Suprapubic skin (tissue), 4 donors: ENCODE measurements at places on chromosomes 6 and 20. TPM values are rescaled to one million over a fixed set of nuclear protein-coding genes. Genes with fewer than 3 reads are reported as not detected.
A peak's percentile ranks its signal among the peaks of the same experiment; 100 is the strongest.

SLC22A2 gene
- not detected for total RNA-seq

DNA sequence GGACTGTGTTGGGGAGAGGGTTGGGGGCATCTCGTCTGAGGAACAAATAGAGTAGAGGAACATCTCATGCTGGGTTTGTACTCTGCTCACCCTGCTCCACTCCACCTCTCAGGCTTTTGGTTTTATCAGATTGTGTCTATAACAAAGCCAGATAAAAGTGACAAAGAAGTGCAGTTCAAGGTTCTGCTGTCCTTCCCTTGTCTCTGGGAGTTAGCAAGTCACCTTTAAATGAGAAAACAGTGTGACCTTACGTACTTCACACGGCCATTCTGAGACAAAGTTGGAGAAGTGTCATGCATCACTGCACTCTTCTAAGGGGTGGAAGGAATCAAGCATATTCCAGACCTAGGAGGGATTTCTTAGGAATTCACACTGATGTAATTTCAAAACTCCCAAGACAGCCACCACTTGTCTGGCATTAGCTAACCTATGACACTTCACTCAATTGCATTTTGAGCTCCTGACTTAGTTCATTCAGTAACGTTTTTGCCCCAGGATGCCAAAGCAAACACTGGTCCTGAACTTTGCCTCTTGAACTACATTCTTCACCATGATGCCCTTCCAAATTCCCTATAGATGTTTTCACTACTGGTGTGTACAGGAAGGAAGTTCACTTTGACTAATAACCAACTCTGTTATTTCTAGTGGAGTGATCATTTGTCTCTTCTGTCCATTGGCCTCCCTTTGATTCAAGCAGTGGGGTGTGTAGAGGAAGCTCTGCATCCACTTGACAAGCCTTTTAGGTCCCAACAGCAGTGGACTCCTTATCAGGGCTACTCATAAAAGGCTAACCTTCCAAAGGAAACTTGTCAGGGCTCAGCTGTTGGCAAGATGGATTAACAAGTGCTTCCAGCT, 647.6 kb upstream of the FLRT3 start:
- H3K36me3 ChIP-seq: no peaks in the 10 kb centered on the region
- no peaks in the 10 kb centered on the region for H3K27me3 ChIP-seq
- no peak overlapping the region for H3K27ac ChIP-seq
- no peak overlapping the region for H3K4me3 ChIP-seq
- no peaks in the 10 kb centered on the region for H3K4me1 ChIP-seq

GRCh38 chr20:35191419-35192117, 19.7 kb downstream of the PROCR start:
- no peak overlapping the region for H3K27ac ChIP-seq
- H3K36me3 ChIP-seq: no peaks in the 10 kb centered on the region
- DNase-seq: no peak
- no peaks in the 10 kb centered on the region for H3K27me3 ChIP-seq
- H3K4me1 ChIP-seq: no peaks in the 10 kb centered on the region

DNA sequence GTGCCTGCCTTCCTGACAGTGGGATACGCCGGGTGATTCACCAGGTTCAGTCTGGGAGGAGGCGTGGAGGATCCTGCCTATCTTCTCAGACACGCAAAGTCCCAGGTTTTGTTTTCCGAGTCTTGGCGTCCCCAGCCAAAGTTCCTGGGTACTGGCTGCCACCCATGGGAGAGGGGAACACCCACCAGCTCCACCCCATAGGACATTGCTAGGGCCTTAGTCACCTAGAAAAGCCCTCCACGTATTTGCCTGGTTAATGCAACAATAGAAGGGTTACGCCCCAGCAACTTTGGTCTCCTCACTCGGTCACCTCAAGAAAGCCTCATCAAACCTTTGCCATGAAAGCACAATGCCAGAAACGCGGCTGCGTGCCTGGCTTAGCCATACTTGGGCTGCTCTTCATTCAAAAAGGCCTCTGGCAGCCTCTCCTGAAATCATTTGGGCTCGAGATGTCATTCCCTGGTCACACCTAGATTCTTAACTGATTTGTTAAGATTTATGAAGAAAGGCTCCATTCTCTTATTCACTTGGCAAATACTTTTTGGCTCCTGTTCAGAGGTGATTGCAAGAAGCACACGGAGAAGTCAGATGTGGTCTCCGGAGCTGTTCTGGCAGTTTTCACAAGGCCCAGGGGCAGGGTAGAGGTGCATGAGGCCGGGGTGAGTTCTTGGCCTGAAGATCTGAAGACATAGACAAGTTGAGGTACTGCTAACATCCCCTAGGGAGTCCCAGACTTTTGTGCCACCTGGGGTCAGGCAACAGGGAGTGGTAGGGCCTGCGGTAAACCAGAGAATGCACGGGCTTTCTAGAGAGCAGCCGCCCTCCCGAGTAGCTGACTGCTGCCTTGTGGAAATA, 35.5 kb upstream of the ZNF133 start:
- H3K4me1 ChIP-seq: no peaks in the 10 kb centered on the region
- DNase-seq: no peak
- no peak overlapping the region for H3K4me3 ChIP-seq
- no peaks in the 10 kb centered on the region for H3K27me3 ChIP-seq

DNA sequence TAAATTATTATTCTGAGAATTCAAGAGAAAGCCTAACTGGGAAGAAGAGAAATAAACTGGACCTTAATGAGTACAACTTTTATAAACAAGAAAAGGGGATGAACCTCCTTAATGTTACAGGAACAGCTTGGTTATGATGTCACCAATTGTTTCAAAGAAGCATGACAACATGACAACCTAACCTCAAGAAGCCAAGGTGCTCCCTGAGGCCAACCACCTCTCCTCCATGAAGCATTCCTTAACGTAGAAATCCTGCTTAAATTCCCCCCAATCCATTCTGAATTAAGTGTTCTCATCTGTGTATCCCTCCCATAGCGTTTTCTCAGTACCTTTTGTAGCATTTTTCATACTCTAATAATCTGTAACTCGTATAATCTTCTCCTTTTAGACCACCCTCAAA, 1.7 kb downstream of the HBS1L start:
- peaks cover 25% of the 10 kb centered on the region for H3K4me1 ChIP-seq
- no peak for DNase-seq
- no peaks in the 10 kb centered on the region for H3K27me3 ChIP-seq
- peaks cover 12% of the 10 kb centered on the region for H3K36me3 ChIP-seq
- H3K4me3 ChIP-seq: peak overlapping the region; percentile 92
- no peak overlapping the region for H3K27ac ChIP-seq

- H3K4me1 ChIP-seq: peaks cover 34% of the 10 kb centered on the region
- no peaks in the 10 kb centered on the region for H3K36me3 ChIP-seq
Measured at GRCh38 chr6:147507162-147508041, 1.1 kb upstream of the SAMD5 start.

DNA sequence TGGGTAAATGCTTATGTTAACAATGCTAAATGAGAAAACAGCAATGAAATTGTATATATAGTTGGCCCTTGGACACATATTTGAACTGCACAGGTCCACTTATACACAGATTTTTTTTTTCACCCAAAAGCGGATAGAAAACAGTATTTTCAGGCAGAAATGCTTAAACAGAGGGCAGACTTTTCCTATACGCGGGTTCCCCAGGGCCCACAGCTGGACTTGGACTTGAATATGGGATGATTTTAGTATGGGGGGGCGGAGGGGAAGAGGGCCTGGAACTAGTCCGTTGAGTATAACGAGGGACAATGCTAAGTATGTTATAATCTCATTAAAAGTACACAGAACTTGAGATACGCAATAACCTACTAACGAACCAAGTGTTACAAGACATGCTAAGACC, 1.1 kb upstream of the PRSS35 start:
- no peak overlapping the region for H3K27ac ChIP-seq
- DNase-seq: no peak
- peaks cover 14% of the 10 kb centered on the region for H3K4me1 ChIP-seq
- H3K36me3 ChIP-seq: no peaks in the 10 kb centered on the region
- H3K27me3 ChIP-seq: no peaks in the 10 kb centered on the region
- no peak overlapping the region for H3K4me3 ChIP-seq

NEU1 gene
- total RNA-seq: 42.7 TPM

GRCh38 chr20:58816051-58816450, 34.7 kb downstream of the GNAS-AS1 start:
- no peaks in the 10 kb centered on the region for H3K36me3 ChIP-seq
- H3K27ac ChIP-seq: no peak overlapping the region
- no peak for DNase-seq

GRCh38 chr20:31602779-31603441, 2.2 kb upstream of the ID1 start:
- H3K27me3 ChIP-seq: no peaks in the 10 kb centered on the region
- DNase-seq: no peak
- H3K36me3 ChIP-seq: no peaks in the 10 kb centered on the region
- no peak overlapping the region for H3K4me3 ChIP-seq

GRCh38 chr20:3123542-3123941, 36.1 kb downstream of the FASTKD5 start:
- no peaks in the 10 kb centered on the region for H3K4me1 ChIP-seq
- no peaks in the 10 kb centered on the region for H3K27me3 ChIP-seq
- peaks cover 41% of the 10 kb centered on the region for H3K36me3 ChIP-seq
- H3K27ac ChIP-seq: no peak overlapping the region
- peak; percentile 5 for DNase-seq

DNA sequence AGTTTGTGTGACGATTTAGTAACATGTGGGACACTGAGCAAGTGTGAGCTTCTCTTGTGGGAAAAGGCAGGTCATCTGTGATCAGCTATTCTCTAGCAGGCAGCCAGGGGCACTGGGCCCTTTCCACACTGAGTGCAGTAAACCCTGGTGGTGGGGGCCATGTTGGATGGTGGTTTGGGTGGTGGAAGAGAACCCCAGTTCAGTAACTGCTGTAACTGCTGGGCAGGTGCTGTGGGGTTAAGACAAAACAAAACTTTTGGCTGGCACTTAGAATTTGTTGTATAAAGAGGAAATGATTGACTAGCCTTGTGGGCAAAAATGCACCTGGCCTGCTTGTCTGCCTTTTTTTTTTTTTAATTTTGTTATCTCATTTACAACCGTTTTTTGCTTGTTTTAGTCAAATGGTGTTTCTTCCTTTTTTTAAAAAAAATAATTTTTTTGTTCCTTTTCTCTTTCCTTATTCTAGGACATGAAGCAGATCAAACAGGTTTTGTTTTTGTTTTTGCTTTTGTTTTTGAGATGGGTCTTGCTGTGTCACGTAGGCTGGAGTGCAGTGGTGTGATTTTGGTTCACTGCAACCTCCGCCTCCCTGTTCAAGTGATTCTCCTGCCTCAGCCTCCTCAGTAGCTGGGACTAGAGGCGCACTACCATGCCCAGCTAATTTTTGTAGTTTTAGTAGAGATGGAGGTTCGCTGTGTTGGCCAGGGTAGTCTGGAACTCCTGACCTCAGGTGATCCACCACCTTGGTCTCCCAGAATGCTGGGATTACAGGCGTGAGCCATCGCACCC, 59.8 kb downstream of the IGF2R start:
- no peak for DNase-seq
- peaks cover 69% of the 10 kb centered on the region for H3K36me3 ChIP-seq
- no peaks in the 10 kb centered on the region for H3K27me3 ChIP-seq
- no peak overlapping the region for H3K27ac ChIP-seq
- peaks cover 19% of the 10 kb centered on the region for H3K4me1 ChIP-seq

DNA sequence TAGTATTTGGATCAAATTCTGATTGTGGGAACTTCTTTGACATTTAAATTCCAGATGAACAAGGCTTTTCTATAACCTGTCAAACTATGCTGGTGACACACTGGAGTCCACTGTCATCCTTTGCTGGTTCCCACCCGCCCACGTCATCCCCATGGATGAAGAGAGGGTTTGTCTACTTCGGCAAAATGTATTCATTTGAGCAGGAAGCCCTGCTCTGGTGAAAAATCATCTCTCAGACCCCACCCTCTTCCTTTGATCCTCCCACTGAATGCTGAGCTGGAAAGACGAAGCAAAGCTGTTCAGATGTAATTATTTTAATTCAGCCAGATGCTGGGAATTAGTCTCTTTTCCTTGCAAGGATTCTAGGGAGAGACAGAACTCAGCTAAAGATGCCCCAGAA, 50.5 kb downstream of the CPNE5 start:
- DNase-seq: no peak
- H3K36me3 ChIP-seq: no peaks in the 10 kb centered on the region
- H3K27me3 ChIP-seq: no peaks in the 10 kb centered on the region
- peaks cover 7% of the 10 kb centered on the region for H3K4me1 ChIP-seq

DNA sequence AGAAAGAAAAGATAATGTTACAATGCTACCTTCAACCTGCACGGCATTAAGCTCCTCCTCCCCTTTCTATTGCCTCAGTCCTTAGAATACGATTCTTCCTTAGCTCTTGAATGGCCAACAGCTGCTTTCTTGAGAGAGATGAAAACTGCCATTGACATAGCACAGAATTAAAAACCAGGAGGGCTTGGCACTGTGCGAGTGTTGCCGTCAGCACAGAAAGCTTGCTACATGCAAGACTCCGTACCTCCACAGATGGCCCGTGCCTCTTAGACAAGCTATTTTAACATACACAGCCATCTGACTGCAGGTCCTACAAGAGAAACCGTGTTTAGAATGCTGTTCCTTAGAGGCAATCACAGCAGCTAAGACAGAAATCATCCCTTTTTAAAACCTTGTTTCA, 51.7 kb downstream of the ALDH5A1 start:
- H3K27ac ChIP-seq: no peak overlapping the region
- DNase-seq: no peak
- H3K4me3 ChIP-seq: no peak overlapping the region
- H3K27me3 ChIP-seq: no peaks in the 10 kb centered on the region
- H3K36me3 ChIP-seq: no peaks in the 10 kb centered on the region

- no peak for DNase-seq
- no peak overlapping the region for H3K4me3 ChIP-seq
- peaks cover 22% of the 10 kb centered on the region for H3K4me1 ChIP-seq
- H3K27me3 ChIP-seq: no peaks in the 10 kb centered on the region
Measured at GRCh38 chr6:88381289-88381642, 215.1 kb upstream of the CNR1 start.

PNRC1 gene
- total RNA-seq: 292 TPM

GRCh38 chr6:149480502-149481280, 4.1 kb downstream of the ZC3H12D start:
- H3K4me3 ChIP-seq: no peak overlapping the region
- H3K4me1 ChIP-seq: peaks cover 23% of the 10 kb centered on the region
- no peaks in the 10 kb centered on the region for H3K27me3 ChIP-seq
- H3K36me3 ChIP-seq: no peaks in the 10 kb centered on the region

GRCh38 chr6:158848490-158848895, 29.3 kb upstream of the EZR start:
- peaks cover 49% of the 10 kb centered on the region for H3K4me1 ChIP-seq
- H3K27me3 ChIP-seq: no peaks in the 10 kb centered on the region
- no peak overlapping the region for H3K4me3 ChIP-seq
- no peak for DNase-seq

DUSP22 gene
- 95.2 TPM for total RNA-seq

OARD1 gene
- 29.9 TPM for total RNA-seq

GRCh38 chr6:129344379-129344778, 365.6 kb downstream of the ARHGAP18 start:
- H3K4me3 ChIP-seq: no peak overlapping the region
- H3K27me3 ChIP-seq: no peaks in the 10 kb centered on the region
- H3K27ac ChIP-seq: no peak overlapping the region
- H3K4me1 ChIP-seq: peaks cover 3% of the 10 kb centered on the region

- DNase-seq: no peak
- H3K27ac ChIP-seq: no peak overlapping the region
- H3K27me3 ChIP-seq: no peaks in the 10 kb centered on the region
- H3K36me3 ChIP-seq: no peaks in the 10 kb centered on the region
Measured at GRCh38 chr6:74715355-74716085, 490.3 kb downstream of the COL12A1 start.

- H3K36me3 ChIP-seq: no peaks in the 10 kb centered on the region
- H3K27ac ChIP-seq: no peak overlapping the region
- no peaks in the 10 kb centered on the region for H3K27me3 ChIP-seq
- no peaks in the 10 kb centered on the region for H3K4me1 ChIP-seq
Measured at GRCh38 chr6:79157961-79158644, 76.4 kb downstream of the HMGN3 start.

IMPG1 gene
- not detected for total RNA-seq
